T-helper 9 cell (primary cell): ENCODE measurements at places on chromosomes 3 and 15.

DNA sequence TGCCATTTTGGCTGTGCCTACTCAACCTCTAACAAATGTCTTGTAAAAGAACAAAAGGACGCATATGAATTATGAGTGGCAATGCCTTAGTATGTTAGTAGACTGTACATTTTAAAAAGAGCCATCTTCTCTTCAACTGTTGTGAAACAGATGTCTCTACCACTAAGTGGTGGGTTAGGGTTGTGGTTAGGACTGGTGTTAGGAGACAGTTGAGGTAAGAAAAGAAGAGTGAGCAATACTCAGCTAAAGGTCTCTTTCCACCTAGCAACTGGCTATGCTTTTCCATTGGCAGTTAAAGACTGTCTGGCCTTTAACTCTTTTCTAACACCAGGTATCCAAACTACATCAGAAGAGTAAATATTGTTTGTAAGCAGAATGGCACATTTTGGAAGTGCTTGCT lies 221.7 kb upstream of the TBC1D5 start:
- no peak for DNase-seq

GRCh38 chr15:51129535-51130188 lies 35.0 kb upstream of the TNFAIP8L3 start:
- no peak for DNase-seq

DNA sequence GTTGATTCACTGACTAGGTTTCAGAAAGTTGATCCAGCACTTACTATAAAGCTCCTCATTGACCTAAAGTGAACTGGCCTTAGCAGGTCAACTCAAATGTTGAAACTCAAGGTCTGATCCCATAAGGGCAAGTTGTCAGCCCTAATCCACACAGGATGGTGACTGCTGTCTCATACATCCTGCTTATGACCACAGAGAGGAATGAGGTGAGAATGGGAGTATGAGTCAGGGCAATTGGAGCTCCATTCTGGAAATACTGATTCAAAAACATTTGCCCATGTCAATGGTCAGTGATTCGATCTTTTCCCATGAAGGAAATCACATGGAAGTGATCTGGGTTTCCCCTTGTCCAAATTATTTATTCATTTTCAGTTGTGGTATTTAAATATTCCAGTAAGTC lies 78.7 kb downstream of the ZNF385D start:
- no peak for DNase-seq

DNA sequence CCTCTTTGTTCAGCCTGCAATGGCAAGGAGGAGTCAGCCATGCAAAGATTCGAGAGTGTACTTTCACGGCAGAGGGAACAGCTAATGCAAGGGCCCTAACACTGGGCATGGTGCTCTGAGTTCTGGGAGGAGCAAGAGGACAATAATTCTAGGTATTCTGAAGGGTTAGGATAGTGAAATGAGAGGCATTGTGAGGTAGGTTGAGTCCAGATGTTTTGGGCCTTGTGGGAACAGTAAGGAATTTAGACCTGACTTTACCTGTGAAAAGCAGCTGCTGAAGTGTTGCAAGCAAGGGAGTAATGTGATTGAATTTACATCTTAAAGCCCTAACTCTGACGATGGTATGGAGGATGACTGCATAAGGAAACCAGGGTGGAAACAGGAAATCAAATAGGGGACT lies 211.6 kb downstream of the CNTN3 start:
- no peak for DNase-seq

DNA sequence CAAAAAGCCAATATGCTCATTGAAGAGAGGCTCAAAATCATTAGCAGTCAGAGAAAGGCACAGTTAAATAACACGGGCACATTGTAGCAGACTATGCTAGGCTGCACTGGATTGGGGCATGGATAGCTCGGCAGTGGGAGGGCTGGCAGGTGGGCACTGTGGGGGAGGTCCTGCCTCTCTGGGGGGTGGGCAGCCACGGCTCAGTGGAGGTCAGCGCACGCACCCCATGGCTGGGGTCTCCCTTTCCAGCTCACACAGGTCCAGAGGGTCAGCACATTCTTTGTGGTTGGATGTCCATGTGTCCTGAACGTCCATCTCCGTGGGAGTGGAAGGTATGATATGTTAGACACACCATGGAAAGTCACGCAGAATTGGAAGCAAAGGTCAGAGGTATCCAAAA lies 18.4 kb upstream of the MGLL start:
- no peak for DNase-seq
